A549 treated with CORT108297 at 1 μM for 4 hours (cell line): ENCODE measurements at places on chromosomes 5 and 9. TPM values are rescaled to one million over a fixed set of nuclear protein-coding genes. Genes with fewer than 3 reads are reported as not detected.

The KIF24 gene
- 3.0 to 3.7 TPM (median 3.3 TPM) in 5 replicates for total RNA-seq

The PDLIM4 gene
- 0.26 to 0.80 TPM (median 0.44 TPM) in 4 of 5 replicates, not detected in the other for total RNA-seq

The SLC36A3 gene
- not detected in 5 replicates for total RNA-seq

The C1QTNF3 gene
- total RNA-seq, result 0.11 to 0.60 TPM (median 0.25 TPM) in 5 replicates

The MCC gene
- total RNA-seq, result 0.22 to 0.70 TPM (median 0.35 TPM) in 5 replicates

The OTP gene
- 0.03 to 0.09 TPM (median 0.06 TPM) in 5 replicates for total RNA-seq

The SH3RF2 gene
- total RNA-seq, result 2.6 to 3.5 TPM (median 3.4 TPM) in 5 replicates

The PCDHGB2 gene
- total RNA-seq, result 0.06 to 0.12 TPM (median 0.08 TPM) in 5 replicates

The AK8 gene
- 0.81 to 1.4 TPM (median 0.96 TPM) in 5 replicates for total RNA-seq
